NCI-H146 (cell line): ENCODE measurements at places on chromosomes 7 and 10.
A peak's percentile ranks its signal among the peaks of the same experiment; 100 is the strongest.

GRCh38 chr7:68564306-68565135 is 1033.8 kb upstream of the AUTS2 start:
- DNase-seq: no peak

- peak; percentile 25 for DNase-seq
Observed at GRCh38 chr7:116138202-116138801, 72.0 kb upstream of the TES start.

GRCh38 chr10:31262672-31263071 is 56.3 kb upstream of the ZEB1 start:
- no peak for DNase-seq

DNA sequence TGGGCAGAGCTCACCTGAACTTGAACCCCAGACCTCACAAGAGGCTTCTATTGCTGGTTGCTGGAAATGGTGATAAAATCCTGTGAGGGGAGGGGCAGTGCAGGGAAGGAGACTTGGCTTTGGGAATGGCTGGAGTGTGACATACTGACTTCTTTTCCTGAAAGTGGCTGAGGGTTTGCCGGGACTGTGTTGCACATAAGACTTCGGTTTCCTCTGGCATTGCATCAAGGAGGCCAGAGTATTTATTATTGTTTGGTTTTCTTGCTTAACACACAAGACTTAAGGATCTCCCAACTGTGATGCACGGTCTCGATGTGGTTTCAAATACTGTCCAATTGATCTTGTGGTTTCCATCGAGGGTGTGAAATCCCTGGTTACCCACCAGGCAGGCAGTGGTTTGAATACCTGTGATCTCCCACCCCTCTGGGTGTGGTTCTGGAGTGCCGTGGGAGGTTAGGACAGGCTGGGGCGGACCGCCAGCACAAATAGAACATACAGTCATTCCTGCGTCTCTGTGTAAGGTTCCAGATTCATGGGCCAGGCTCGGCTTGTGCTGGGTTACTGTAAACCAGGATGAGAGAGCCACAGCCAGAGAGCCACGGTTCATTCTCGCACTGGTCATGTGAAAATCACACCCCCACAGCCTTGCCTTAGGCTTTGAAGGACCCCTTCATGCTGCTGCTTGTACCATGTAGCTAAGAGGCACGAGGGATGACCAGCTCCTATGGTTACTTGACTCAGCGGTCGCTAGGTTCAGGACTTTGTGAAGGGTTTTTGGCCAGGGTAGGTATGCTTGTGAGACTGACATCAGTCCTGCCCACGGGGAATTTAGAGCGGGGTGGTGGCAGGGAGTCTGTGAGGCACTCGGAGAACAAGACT is 39.2 kb downstream of the WBP1L start:
- no peak for DNase-seq

DNA sequence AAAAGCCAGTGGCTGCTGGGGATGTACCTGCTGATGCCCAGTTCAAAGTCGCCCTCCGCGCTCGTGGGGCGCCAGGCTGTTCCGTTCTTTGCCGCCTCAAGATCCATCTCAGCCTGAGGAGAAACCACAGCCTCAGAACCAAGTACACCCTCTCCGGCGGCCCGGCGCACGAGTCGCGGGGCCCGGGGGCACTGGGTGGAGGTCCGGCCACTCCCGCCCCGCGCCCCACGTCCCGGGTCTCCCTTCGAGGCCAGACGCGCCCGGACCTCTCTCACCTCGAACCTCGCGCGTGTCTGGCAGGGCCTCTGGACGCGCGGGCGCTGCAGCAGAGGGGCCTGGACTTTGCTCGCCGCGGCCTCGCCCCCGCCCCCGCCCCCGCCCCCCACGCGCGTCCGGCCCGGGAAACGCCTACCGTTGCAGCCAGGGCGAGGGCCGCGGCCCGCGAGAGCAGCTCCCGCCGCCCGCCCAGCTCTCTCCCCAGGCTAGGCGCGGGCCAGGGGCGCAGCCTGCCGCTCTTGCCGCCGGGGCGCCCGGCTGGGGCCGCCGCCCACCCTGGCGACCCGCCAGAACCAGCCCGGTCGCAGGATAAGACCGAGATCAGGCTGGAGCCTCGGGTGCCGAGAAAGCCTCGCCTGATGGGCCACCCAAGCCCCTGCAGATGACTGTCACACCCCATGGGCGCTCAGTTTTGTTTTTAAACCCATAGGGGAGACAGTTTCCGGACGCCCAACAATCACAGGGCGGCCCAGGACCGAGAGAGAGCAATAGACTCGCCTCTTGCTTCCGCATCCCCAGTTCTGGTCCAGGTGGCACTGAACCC is at the start of gene ABCB4:
Gene ABCB4, minus strand, starts transcription at position 322 of the 820 bp plus-strand sequence. Its CDS starts 215 bp downstream, at position 107.
- peak; percentile 27 for DNase-seq

GRCh38 chr10:101749047-101750016 is 26.6 kb downstream of the FGF8 start:
- DNase-seq: no peak

- DNase-seq: peak; percentile 75
Observed at GRCh38 chr7:45215601-45216062, 58.0 kb downstream of the RAMP3 start.

GRCh38 chr7:139771001-139771956 is 6.5 kb downstream of the HIPK2 start:
- no peak for DNase-seq

- DNase-seq: peak; percentile 89
Observed at GRCh38 chr10:104076743-104077160, 8.9 kb downstream of the COL17A1 start.

DNA sequence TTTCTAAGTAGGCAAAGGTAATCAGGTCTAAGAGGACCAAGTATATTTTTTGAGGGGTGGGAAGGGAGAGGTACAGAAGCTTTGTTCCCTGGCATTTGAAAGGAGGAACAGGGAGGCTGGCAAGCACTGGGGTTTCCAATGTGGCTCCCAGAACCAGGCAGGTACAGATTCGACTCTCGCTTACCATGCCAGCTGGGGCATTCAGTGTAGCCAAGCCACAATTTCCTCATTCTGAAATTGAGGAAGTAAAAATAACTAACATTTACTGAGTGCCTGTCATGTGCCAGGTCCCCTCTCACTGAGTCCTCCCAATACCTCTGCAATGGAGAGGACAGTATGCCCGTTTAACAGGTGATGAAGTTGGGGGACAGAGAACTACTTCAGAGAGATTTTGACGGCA is 45.9 kb upstream of the BET1 start:
- DNase-seq: no peak

GRCh38 chr10:99920486-99920885 is 89.3 kb downstream of the DNMBP start:
- no peak for DNase-seq

DNA sequence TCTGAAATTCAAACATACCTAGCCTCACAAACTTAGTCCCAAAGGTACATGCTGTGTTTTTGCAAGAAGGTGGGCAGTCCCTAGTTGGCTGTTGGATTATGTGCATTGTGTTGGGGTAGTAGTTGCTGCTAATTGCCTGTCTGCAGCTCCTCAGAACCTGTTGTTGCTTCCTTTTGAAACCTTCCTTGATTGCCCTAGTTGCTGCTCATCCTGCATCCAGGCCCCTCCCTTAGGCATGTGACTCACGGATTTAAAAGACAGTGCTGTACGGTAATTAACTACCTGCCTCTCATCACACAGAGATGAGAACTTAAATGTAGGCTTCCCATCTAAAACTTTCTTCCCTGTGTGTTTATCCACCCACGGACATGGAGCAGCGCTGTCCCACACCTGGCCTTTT is 67.7 kb downstream of the BMPR1A start:
- peak; percentile 2 for DNase-seq

- no peak for DNase-seq
Observed at GRCh38 chr10:86872757-86873156, 84.7 kb downstream of the MMRN2 start.

DNA sequence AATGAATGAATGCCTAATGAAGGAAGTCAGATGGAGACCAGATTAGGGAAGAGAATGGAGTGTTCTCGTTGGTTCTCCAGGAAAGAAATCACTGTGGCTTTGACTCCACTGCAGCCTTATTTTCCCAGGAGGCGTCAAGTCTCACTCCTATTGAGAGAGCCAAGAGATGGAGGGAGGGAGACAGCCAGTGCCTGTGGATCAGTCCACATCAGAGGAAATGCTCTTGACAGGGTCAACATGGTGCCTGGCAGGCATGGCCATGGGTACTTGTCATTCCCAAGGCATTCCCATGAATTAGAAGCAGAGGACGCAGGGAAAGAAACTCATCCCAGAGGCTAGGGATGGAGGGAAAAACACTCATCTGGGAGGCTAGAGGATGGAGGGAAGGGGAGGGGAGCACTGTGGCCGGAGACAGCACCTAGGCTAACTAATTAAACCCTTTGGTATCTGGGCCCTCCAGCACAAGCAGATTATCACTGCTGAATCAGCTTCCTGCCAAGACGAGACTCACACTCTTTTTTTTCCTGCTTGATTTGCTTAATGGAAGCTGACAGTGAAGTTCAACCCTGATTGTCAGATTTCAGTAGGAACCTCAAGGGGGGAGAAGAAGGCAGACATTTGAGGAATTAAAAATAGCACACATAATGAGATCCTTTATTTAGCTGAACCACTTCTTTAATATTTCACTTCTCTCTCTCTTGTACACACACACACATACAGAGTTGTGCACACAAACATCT is 1233.2 kb upstream of the AUTS2 start:
- no peak for DNase-seq

- no peak for DNase-seq
Observed at GRCh38 chr7:38372290-38372689, 98.9 kb upstream of the TARP start.

GRCh38 chr7:107017965-107018719 is 26.4 kb upstream of the PRKAR2B start:
- no peak for DNase-seq

DNA sequence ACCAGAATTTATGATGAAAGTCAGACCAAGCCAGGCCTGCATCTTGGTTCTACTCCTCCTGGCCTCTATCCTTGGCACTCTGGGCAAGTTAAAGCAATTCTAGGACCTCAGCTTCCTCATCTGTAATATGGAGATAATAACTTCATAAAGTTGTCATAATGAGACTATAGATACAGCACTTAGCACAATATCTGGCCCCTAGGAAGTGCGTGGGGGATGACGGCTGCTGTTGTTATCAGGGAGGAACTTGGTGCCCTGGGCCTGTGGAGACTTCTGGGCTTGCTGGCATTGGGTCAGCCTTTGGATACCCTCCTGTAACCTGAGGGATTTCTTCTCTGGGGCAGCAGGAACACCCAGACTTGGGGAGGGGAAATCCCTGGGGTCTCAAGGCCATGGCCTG is 27.6 kb downstream of the PFKFB3 start:
- no peak for DNase-seq

DNA sequence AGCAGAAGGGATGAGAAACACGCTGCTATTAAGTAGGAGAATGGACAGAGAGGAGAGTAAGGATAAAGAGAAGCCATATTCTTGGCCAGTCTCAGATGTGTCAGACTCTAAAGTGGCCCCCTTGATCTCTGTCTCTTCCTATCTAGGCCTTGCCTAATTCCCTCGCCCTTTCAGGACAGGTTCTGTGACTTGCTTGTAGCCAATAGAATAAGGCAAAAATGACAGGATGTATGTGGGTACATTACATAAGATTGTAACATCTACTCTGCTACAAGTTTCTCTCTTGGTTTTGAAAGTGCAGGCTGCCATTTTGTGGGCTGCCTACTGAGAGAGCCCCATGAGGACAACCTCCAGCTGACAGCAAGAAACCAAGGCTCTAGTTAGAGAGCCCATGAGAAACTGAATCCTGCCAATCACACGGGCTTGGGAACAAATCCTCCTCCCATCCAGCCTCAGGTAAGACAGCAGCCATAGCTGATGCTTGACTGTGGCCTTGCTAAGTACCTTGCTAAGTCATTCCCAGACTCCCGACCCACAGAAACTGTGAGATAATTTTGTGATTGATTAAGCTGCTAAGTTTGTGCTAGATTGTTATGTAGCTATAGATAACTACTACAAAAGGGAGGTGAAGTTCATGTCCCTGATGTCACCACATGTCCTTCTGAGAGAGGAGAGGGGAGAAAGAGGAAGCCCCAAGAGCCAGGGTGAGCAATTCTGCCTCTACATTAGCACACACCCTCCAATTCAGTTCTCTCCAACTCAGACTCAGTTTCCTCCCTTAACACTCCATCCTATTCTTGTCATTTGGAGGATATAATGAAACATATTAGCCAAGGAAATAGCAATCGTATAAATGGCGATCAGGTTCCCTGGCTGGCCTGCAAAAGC is 185.5 kb downstream of the SGMS1 start:
- DNase-seq: no peak

GRCh38 chr7:138460649-138461607 is 869 bp downstream of the TRIM24 start:
- DNase-seq: peak; percentile 79

DNA sequence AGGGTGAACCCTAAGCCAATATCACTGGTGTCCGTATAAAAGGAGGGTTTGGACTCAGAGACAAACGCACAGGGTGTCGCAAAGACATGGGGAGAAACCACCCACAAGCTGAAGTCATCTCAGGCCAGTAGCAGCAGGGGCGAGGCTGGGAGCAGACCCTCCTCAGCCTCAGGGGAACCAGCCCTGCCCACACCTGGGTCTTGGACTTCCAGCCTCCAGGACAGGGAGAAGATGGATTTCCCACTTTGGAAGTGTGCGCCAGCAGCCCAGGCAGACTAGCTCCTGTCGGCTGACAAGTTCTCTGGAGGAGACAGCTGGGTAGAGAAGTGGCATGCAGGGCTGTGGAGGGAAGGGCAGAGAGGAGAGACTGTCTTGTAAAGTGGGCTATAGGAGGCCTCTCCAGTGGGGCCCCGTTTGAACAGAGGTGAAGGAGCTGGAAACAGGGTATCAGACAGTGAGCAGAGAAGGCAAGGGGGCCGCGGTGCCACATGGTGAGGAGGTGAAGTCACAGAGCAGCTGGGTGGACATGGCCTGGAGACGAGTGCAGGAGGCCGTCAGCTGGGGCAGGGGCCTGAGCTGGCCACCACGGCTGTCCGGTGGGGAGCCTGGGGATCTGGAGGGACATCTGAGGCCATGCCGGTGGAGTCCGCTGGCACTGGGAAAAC is 475.6 kb downstream of the PTPRN2 start:
- no peak for DNase-seq

DNA sequence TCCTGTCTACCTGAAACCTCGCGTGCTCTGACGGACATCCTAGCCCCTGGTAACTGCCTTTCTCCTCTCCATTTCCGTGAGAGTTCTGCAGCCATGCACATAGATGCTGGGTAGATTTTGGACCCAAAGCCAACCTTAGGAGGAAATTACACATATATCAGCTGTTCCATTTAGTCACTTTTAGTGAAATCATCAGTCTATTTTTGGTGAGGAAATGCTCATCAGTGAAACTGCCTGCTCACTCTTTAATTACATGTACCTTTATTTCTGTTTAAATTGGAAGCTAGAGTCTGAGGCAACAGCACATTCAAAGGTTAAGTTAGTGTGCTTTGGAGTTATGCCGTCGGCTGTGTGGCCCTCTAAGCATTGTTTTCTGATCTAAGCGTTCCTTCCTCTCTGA is 231.3 kb downstream of the WDR37 start:
- DNase-seq: no peak

- DNase-seq: no peak
Observed at GRCh38 chr10:132921818-132922807, 20.3 kb downstream of the CFAP46 start.

GRCh38 chr10:132266594-132267161 is 41.1 kb downstream of the STK32C start:
- DNase-seq: no peak
